ENCODE measurements at places on chromosomes 1 and 21.

DNA sequence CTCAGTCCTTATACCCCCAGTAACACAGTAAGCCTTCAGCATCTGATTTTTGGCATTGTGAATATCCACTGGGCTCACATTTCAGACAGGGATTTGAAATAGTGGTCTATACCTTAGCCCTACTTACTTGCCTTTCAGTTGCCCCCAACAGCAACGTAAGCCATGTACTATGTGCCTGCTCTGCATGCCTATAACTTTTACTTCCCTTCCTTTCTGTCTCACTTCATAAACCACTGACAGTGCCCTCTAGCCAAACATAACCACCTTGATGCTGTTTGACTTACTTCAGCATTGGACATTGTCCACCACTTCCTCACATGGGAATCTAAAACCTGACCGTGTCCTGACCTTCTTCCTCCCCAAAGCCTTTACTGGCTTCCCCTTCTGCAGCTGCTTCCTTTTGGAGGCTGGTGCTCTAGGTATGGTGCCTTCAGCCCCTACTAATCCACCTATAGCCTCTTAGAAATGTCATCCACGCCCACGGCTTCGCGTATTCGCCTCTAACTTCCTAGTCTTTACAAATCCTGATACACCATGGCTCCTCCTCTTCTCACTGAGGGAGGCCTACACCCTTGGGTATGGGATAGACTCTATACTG, 3.6 kb upstream of the ZNF672 start:
- no peak for ATAC-seq

- ATAC-seq: no peak
Measured at GRCh38 chr1:228866468-228866867, 131.2 kb downstream of the RHOU start.

DNA sequence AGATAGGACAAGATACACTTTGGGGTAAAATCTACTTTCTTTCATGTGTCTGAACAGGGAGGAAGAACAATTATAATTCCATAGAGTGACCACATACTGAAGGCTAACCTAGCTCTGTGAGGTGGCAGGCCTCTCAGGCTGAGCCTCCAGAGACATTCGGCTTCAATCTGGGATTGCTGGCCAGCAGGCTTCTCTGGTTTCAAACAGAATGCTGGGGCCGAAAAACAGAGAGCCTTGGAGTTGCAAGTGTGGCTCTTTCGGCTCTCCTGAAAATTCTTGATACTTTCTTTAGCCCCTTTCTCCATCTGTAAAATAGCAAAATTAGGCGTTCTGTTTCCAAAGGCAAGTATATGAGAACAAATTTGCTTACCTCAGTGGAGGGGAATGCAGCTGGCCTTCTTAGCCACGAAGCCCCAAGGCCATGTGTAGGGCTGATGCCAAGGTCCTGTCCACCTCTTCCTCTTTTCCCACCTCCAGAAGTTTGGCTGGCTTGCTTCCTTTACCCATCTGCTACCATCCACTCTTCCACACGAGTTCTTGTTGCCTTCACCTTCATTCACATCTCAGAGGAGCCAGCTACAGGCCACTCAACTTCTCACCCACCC, 30.0 kb upstream of the UBE2U start:
- peak; percentile 19 for ATAC-seq

GRCh38 chr1:112457241-112457640, 51.5 kb upstream of the WNT2B start:
- no peak for ATAC-seq

- ATAC-seq: no peak
Measured at GRCh38 chr1:191869790-191870312, 288.4 kb upstream of the RGS18 start.

GRCh38 chr1:209601809-209602657, 18.5 kb downstream of the CAMK1G start:
- ATAC-seq: peak; percentile 96

DNA sequence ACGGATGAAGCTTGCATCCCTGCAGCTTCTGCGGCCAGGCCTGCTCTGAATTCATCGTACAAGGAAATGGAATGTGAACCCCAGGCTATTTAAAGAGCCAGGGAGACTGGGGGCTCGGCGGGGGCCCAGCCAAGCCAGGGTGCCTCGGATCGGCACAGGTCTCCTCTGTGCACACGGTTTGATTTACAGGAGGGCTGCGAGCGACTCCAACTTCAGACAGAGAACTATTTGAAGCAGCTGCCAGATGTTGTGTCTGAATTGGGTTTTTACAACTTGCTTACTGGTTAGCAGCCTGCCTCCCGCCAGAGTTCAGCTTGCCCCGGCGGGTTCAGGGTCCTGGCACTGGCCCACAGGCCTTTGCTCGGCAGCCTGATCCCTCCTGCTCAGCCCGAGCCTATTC, 83.2 kb downstream of the SPSB1 start:
- no peak for ATAC-seq

- no peak for ATAC-seq
Measured at GRCh38 chr1:80882553-80882952, 918.2 kb upstream of the ADGRL2 start.

GRCh38 chr1:193827516-193827915, 641.1 kb upstream of the B3GALT2 start:
- no peak for ATAC-seq
